Left ventricle myocardium superior (tissue), 1 donor: ENCODE measurements at places on chromosomes 7 and 10. TPM values are rescaled to one million over a fixed set of nuclear protein-coding genes. Genes with fewer than 3 reads are reported as not detected.

DNA sequence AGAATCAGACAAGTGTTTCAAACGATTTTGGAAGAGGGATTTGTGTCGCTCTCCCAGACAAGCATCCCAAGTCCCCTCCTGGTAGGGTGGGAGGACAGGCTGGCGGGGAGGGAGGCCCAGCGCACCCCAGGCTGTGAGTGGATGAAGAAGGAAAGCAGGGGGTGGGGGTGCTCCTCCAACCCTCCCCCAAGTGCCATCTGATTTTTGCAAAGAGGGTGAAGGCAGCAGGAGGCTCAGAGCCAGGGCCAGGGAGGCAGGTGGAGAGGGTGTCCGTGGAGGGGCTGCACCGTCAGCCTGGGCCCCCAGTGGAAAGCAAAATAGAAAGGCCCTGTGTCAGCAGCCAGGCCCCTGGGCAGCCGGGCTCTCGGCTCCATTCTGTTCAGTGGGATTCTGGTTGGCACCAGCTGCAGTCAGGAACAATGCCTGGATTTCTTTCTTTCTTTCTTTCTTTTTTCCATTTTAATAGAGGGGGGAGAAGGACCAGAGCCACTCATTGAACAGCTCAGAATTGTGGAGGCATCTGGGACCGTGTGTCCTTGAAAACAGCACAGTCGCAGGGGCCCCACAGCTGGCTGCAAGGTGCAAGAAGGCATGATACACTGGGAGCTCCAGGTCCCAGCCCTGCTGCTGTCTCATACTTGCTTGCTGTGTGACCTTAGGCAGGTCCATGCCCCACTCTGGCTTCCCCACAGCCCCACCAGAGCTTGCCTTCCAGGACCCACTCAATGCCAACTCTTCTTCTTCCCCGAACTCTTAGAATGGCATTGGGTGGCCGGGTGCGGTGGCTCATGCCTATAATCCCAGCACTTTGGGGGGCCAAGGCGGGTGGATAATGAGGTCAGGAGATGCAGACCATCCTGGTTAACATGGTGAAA is 7.1 kb upstream of the ZMIZ1 start:
- peak; percentile 24 for DNase-seq

GRCh38 chr7:1059200-1060091 is 15.1 kb downstream of the GPR146 start:
- DNase-seq, result peak; percentile 54

GRCh38 chr10:129416956-129417765 is 49.9 kb upstream of the MGMT start:
- no peak for DNase-seq

- DNase-seq, result peak; percentile 81
These were observed 26.7 kb upstream of the CD36 start for GRCh38 chr7:80611779-80612178.

Gene FZD8
- total RNA-seq, result 8.2 TPM

Gene OR9A2
- not detected for total RNA-seq

Gene FAM25G
- total RNA-seq, result not detected
